ENCODE measurements at places on chromosomes 11 and 22.
A peak's percentile ranks its signal among the peaks of the same experiment; 100 is the strongest.

- no peak for DNase-seq
Measured at GRCh38 chr11:68043349-68044144, 4.7 kb downstream of the TCIRG1 start.

DNA sequence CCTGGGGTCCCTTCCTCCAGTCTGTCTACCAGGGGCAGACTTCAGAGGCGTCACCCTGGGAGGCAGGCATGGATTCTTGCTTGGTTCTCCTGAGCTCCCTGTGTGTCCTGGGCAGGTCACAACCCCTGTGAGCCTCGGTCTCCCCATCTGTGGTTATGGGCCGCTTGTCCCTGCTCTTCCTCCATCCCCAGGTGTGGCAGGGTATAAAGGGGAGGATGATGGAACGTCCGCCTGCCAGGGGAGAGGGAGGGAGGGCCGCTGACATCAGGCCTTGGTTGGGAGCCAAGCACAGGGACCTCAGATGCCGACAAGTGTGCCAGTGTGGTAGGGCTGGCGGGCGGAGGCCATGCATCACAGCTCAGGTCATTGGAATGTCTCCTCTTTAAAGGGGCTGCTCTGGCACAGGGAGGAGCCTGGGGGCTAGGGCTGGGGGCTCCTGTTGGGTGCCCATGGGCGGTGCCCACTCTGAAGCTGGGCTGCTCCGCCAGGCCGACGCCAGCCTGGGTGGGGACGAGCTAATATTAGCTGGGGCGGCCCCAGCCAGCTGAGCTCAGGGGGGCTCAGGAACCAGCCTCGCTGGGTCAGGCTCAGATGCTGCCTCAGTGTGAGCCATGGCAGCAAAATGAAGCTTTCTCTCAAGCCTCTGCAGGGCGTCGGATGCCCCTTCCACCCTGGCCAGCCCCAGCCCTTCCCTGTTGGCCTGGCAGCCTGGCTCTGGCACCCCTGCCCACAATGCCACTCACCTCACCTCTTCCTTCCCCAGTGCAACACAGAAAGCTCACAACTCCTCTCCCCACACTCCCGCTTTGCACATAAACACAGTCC is 12.8 kb downstream of the KCNC1 start:
- no peak for DNase-seq

GRCh38 chr22:48892578-48893287 is 934.9 kb downstream of the BRD1 start:
- DNase-seq: no peak

- no peak for DNase-seq
Measured at GRCh38 chr11:75964071-75964470, 149.1 kb downstream of the UVRAG start.

DNA sequence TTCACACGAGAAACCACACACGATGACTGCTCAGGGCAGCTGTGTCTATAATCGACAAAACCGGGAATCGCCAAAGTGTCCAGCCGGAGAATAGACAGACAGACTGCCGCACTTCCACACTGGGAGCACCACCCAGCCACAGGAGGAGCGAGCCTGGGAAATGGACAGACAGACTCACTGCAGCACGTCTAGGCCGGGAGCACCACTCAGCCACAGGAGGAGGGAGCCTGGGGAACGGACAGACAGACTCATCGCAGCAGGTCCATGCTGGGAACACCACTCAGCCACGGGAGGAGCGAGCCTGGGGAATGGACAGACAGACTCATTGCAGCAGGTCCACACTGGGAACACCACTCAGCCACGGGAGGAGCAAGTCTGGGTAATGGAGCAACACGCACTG is 137.2 kb downstream of the BRD1 start:
- DNase-seq: no peak

DNA sequence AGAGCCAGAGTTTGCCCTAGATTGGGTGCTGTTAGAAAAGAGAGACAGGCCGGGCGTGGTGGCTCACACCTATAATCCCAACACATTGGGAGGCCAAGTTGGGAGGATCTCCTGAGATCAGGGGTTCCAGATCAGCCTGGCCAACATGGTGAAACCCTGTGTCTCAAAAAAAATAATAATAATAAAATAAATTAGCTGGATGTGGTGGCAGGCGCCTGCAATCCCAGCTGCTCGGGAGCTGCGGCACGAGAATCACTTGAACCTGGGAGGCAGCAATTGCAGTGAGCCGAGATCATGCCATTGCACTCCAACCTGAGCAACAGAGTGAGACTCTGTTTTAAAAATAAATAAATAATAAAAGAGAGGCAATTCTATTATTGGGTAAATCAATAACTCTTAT is 199.2 kb upstream of the GUCY1A2 start:
- no peak for DNase-seq

- peak; percentile 37 for DNase-seq
Measured at GRCh38 chr11:126282736-126283591, at the start of gene TIRAP. Gene TIRAP, plus strand, starts transcription at chr11:126283093. Its CDS starts 7,802 bp downstream, at chr11:126290895.

DNA sequence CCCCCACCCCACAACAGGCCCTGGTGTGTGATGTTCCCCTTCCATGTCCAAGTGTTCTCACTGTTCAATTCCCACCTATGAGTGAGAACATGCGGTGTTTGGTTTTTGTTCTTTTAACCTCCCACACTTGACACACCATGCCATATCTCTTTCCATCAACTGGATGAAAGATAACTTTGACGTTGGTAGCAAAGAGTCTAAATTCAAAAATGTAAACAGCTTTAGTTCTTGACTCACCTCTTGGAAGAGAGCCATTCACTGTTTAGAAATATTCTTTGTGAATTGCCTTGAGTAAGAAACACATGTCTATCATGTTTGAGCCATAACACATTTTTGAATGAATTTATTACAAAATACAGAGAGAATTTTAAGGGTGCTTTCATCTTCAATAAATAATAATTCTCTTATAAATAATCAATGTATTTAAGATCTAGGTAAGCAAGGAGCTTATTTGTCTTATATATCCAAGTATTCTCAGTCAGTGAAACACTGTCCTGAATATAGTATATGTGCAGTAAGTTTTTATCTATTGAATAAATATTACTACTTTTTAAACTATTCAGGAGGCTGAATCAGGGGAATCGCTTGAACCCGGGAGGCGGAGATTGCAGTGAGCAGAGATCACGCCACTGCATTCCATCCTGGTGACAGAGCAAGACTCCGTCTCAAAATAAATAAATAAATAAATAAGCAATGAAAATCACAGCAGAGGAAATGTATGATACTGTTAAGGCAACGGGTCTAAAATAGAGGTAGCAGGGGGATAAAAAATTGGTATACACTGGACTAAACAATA is 6.7 kb downstream of the CARD18 start:
- no peak for DNase-seq

- peak; percentile 52 for DNase-seq
Measured at GRCh38 chr22:37166675-37167066, 17.0 kb upstream of the IL2RB start.

- no peak for DNase-seq
Measured at GRCh38 chr11:30196400-30197206, 34.2 kb upstream of the FSHB start.

GRCh38 chr11:27553186-27553585 is 46.6 kb upstream of the LIN7C start:
- no peak for DNase-seq

GRCh38 chr11:132802947-132803346 is 729.4 kb downstream of the OPCML start:
- DNase-seq: no peak

DNA sequence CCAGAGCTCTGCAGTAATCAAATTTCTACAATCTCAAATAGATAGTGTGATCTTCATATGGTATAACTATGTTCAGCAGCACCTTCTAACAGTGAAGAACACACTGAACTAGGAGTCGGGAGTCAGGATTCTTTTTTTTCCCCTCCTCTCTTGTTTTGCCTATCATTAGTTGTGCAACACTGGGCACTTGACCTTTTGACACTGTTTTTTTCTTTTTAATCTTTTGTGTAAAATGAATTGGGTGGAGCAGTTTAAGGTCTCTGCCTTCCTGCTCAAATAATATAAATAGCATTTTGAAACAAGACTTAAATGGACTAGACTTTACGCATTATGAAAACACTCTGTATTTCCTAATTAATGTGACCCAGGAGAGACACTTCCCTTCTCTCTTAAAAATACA is 39.7 kb downstream of the CTSC start:
- no peak for DNase-seq

DNA sequence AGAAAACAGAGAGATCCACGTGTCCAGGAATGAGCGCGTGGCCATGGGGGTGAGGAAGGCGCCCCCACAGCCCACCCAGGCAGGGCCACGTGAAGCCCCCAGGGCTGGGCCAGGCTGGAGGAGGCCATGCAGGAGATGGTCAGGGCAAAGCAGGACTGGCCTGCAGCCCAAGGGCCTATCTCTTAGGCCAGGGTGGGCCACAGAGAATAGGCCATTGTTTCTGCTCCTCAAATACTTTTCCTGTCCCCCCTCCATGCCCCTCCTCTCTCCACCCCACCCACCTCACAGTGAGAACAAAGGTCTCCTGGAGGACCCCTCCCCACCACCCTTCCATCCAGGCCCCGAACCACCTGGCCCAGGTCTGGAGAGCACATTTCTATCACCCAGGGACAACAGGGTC is 8.3 kb upstream of the CDC42EP1 start:
- no peak for DNase-seq

DNA sequence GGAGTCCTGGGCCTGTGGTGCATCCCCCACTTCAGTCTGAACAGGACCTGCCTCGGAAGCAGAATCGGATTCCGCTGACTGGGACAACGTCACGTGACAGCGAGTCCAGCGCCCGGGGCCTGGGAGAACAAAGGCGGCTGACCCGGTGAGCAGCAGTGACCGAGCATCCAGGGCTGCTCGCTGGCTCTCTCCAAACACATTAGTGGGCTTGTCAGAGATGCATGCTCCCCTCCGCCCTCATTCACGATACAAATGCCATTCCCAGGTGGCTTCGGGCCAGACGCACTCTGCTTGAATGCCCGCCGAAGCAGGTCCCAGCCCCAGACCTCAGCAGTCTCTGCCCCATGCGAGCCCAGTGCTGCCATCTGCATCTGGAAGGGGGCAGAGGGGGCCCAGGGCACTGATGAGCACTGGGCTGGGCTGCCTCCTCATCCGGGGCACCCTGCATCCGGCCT is 91.0 kb downstream of the WNT7B start:
- no peak for DNase-seq

DNA sequence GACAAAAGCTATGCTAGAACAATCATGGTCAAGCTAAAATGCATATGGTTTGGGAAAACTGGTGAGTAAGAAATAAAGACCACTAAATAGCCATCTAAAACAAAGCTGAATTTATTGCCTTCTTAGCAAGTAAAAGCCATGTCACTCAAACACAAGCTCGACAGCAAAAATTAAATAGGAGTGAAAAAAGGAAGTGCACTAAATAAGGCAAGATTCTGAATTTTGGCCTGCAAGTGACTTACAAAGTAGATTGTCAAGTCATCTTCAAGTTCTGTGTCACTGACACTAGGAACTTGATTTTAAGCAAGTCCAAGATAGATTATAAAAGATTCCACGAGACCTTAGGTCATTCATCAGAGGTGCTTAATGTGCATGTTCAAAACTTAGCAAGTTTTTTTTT is 27.4 kb downstream of the TUG1 start:
- peak; percentile 3 for DNase-seq

GRCh38 chr11:111937844-111938243 is 701 bp downstream of the DIXDC1 start:
- no peak for DNase-seq

GRCh38 chr22:48186146-48186790 is 1423.8 kb downstream of the TBC1D22A start:
- no peak for DNase-seq

DNA sequence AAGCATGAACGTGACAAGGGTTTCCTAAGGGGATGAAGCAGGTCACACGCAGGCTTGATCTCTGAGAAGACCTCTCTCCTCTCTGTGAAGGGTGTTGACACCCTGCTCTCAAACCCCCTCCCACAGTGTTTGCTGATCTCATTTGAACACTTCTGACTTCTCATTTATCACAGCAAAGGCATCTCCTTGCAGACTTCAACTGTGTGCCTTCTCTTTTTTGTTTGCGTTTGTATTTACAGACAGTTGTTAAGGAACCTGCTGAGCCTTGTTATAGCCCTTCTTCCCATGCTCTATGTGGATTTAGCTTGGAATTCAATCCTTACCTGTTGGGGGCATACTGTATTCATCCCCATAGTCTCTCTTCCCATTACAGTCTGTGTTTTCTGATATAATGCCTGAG is 206.5 kb downstream of the NELL1 start:
- DNase-seq: no peak

DNA sequence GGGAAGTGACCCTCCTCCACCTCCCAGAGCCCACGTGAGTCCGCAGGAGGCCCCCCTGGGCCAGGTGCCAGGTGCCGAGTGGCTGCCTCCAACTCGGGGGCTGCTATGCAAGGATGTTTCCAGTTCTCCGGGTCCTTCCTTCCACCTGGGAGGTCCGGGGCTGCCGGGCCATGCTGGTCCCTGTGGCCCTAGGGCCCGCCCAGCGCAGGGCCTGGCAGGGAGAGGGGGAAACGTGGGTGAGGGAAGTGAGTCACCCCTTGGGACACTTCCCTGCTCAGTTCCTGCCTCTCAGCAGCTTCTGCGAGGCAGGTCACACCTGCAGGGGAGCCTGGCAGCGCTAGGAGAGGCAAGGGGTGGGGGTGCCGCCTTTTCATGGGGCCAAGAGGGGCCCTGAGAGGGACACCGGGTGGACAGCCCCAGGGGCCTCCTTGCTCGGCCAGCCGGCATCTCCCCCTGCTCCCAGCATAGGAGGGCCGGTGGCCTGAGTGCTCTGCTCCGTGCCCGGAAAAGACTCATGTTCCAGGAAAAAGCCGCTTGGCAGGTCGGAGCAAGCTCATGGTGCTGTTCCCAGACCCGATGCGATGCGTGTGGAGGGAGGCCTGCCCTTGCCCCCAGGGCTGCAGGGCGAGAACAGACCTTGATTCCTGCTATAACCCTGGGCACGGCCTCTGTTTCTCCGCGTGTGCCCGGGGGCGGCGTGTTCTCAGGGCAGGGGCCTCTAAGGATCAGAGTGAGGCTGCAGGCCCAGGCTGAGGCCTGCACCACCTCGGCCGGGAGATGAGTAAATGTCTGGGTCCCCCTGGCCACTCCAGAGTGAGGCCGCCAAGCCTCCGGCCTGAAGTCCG is 30.3 kb upstream of the WNT7B start:
- peak; percentile 32 for DNase-seq

GRCh38 chr11:78834886-78835285 is 260.2 kb upstream of the NARS2 start:
- DNase-seq: no peak

DNA sequence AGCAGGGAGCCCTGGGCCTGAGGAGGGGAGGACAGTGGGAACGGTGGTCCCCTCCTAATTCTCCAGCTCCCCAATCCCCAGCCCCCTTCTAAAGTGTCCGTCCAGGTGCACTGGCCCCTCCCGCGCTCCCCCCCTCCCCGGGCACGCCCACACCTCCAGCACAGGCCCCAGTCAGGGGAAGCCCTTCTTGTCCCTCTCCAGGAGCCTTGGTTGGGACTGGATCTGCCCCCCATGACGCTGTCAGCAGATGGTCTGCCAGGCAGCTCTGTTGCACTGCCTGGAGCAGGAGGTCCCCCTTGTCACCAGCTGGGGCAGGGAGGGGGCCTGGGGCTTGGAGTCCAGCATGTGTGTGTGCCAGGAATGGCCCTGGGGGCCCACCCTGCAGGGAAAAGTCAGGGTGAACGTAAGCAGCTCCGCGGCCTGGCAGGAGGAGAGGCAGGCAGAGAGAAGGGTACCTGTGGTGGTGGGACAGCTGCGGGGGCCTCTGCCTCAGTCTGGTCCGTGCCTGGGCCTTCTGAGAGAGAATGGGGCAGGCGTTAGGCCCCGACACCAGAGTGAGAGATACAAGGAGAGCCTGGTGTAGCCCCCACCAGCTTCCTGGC is 1.6 kb downstream of the IRF7 start:
- no peak for DNase-seq

- DNase-seq: no peak
Measured at GRCh38 chr22:46810856-46811786, 48.7 kb downstream of the TBC1D22A start.

All from bone marrow (tissue), 2 donors.